ENCODE measurements at places on chromosomes 5 and 9.

DNA sequence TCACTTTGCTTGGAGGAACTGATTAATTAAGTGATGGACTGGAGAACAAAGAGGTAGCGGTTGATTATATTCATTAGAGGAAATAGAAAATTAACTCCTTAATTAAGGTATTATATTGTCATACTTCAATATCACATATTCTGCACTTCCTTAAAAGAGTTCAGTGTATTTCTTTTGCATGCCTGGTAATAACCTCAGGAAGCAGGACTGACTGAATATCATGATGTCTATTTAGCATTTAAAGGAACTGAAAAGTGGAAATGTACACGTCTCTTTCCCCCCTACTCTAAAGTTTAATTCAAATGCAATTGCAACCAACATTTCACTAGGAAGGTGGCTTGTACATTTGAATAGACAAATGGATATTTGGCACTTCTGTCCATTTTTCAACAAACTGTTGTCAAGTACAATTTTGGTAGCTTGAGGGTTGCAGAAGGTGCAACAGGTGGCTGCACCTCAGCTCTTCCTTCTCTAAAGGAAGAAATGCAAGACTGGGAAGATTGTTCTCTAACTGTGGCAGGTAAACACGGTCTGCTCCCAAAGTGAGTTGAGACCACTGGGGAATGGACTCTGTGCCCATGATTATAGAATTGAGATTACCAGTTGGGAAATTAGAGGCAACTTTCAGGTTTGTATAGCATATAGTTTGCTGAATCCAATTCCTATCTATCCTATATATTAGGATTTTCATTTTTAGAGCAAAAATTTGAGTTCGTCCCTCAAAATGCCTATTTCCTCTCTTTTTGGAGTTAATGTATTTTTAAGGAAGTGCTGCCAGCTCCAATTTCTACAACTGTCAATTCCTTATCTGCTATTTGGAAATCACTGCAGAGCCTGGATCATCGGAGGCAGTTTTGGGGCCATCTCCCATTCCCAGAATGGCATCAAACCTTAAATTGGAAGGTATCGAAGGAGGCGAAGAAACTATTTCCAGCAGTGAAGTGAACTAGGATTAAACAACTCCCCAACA is 98.9 kb upstream of the TAF11L2 start:
- no peak for DNase-seq

GRCh38 chr5:10351199-10351905 is 2.1 kb upstream of the MARCHF6 start:
- peak; percentile 31 for DNase-seq

DNA sequence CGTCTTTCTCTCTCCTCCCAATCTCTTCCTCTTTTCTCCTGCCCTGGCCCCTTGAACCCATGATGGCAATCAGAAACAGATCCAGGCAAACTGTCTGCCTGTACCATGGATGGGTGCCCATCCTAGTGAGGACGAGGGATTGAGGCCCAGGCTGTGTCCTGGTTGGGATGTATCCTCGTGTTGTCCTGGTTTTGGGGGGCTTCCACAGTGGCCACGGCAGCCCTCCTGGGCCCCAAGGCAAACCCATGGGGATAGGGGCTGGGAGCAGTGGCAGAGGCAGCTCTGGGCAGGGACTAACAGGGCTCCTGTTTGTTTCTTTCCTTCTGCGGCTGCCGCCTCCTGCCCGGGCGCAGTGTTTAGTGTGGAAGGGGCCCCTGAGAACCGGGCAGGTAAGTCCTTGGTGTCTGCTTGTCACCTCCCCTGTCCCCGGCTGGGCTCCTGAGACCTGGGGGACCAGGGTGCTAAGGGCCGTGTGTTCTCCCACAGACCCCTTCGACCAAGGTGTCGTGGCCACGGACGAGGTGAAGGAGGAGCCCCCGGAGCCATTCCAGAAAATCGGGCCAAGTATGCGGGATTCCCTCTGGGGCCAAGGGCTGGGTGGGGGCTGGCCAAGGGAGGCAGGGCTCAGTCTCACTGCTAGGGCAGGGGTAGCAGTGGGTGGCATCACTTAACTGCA is 70.0 kb downstream of the AMBP start:
- DNase-seq: no peak

- DNase-seq: no peak
Measured at GRCh38 chr9:85142496-85142911, 473.0 kb downstream of the NTRK2 start.

DNA sequence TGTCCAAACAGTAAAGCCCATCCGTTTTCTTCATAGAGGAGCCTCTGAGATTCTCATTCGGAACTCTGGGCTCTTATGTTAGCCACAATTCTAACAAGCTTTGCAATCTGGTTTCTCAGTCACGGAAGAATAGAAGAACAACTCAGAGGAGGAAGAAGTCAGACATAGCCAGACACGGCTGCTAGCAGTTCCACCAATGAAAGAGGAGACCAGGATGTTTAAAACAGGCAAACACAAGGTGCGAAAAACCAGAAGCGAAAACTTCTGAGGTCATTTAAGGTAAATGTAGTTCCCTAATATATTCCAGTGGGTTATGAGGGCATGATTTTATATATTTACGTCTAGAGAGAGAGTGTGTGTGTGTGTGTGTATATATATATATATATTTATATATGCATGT is 34.1 kb upstream of the GDNF start:
- DNase-seq: no peak

- no peak for DNase-seq
Measured at GRCh38 chr9:119044806-119045205, 324.4 kb downstream of the BRINP1 start.

GRCh38 chr5:80540691-80541090 is 29.4 kb downstream of the ANKRD34B start:
- DNase-seq: no peak

- no peak for DNase-seq
Measured at GRCh38 chr5:101009758-101010519, 106.9 kb upstream of the ST8SIA4 start.

DNA sequence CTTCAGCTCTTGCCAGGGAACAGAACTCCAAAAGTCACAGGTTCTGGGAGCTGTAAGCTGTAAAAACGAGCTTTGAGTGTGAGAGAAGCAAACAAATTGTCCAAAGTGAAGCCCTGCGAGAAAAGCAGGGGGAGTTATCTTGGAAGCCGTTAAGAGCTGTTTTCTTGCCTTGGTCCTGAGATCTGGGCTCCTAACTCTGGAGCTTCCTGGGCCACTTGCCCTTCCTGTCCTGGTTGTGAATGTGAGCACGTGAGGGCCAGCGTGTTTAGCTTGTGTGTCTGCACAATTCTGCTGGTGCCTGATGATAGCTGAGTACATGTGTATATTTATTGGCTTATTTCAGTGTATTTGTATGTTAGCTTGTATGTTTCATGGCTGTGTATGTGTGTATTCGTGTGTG is 40.5 kb downstream of the DAB2IP start:
- no peak for DNase-seq

DNA sequence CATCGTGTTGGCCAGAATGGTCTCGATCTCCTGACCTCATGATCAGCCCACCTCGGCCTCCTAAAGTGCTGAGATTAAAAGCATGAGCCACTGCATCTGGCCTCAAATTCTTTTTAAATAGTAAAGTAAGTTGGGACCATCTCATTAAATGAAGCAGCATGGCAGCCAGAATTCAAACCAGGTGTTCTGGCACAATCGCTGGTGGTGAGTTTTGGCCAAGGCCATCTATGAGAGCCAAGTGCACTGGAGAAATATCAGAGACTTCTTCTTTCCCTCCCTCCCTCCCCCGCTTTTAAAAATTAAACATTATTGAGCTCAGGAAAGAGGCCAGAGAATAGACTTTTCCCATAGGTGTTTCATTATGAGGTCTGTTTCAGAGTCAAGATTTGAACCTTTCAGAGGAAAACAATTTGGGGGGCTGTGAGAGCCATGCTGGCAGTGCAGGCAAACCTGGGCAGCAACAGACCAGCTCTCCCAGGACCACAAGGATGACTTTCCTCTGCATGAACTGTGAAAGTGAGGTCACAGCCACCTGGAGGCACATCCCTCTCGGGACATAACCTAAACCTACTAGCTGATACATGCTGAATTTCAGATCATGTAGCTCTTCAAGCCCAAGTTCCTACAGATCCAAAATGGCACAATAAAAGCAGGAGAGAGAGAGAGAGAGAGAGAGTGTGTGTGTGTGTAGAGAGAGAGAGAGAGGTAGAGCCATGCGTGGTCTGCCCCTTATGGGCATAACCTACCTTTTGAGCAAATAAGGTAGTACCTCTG is 94.6 kb upstream of the DMRT1 start:
- no peak for DNase-seq

DNA sequence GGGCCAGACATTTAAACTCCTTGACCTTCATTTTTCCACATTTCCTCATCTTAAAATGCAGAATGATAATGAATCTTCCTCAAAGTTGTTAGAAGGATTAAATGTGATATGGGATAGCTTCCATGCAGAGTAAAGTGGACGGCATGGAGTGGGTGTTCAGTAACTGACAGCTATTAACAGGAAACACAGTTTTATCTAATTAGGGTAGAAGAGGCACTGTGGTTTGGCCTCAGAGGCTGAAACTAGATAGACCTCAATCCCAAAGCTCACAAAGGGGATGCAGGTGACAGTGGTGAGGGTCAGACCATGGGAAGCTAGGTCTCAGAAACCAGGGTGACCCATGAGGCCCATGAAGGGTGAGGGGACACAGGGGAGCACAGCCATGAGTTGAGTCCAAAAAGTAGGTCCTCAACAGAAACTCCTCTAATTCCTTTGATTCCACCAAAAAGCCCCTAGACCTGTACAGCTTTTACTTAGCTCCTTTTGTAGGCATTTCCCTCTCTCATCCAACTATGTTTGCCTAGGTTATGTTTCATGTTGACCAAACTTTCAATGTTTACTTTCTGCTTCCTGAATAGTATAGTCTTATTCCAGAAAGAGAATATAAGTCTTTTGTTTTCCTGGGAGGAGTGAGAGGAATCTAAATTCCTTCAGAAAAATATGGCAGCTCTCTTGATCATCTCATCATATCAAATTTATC is 27.9 kb upstream of the GLDC start:
- DNase-seq: no peak

Data from urothelium cell line (cell line).